Stimulated activated CD8-positive, alpha-beta memory T cell treated with anti-CD3 and anti-CD28 coated beads, Interleukin-4, amount 100 ng/mL, for 1 hour (primary cell): ENCODE measurements at places on chromosomes 2 and 18.

GRCh38 chr18:35121038-35121437 is 79.8 kb downstream of the MAPRE2 start:
- no peak for DNase-seq

- DNase-seq = no peak
Observed at GRCh38 chr2:85468704-85469349, 50.3 kb downstream of the SH2D6 start.

- DNase-seq = no peak
Observed at GRCh38 chr2:160377204-160377995, 116.2 kb downstream of the RBMS1 start.

- no peak for DNase-seq
Observed at GRCh38 chr18:77042583-77042982, 90.0 kb downstream of the MBP start.

DNA sequence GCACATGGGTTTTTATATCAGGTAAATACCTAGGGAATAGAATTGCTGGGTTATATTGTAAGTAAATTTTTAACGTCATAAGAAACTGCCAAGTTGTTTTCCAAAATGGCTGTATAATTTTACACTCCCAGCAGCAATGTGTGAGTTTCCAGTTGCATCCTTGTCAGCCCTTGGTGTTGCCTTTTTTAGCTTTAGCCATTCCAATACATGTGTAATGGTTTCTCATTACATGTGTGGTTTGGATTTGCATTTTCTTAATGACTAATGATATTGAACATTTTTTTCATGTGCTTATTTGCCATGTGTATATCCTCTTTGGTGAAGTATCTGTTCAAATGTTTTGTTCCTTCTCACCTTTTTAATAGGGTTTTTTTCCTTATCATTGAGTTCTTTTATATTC is 70.8 kb downstream of the ABI2 start:
- no peak for DNase-seq

DNA sequence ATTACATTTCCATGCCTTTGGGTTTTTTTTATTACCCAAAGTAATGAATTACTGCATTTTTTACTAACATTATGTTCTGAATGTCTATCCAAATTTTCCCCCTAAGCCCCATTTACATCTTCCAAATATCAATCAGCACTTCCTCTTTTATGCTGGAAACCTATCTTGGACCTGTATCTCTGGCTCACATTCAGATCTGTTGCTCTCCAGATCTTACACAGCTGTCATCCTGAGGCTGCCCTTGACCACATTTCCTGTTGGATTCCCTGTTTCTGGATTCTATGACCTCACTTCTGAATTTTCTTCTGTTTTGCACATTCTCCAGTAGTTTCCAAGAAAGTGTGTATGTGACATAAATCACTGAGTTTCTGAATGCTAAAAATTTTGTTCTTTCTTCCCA is 146.7 kb downstream of the PDE1A start:
- DNase-seq = no peak

DNA sequence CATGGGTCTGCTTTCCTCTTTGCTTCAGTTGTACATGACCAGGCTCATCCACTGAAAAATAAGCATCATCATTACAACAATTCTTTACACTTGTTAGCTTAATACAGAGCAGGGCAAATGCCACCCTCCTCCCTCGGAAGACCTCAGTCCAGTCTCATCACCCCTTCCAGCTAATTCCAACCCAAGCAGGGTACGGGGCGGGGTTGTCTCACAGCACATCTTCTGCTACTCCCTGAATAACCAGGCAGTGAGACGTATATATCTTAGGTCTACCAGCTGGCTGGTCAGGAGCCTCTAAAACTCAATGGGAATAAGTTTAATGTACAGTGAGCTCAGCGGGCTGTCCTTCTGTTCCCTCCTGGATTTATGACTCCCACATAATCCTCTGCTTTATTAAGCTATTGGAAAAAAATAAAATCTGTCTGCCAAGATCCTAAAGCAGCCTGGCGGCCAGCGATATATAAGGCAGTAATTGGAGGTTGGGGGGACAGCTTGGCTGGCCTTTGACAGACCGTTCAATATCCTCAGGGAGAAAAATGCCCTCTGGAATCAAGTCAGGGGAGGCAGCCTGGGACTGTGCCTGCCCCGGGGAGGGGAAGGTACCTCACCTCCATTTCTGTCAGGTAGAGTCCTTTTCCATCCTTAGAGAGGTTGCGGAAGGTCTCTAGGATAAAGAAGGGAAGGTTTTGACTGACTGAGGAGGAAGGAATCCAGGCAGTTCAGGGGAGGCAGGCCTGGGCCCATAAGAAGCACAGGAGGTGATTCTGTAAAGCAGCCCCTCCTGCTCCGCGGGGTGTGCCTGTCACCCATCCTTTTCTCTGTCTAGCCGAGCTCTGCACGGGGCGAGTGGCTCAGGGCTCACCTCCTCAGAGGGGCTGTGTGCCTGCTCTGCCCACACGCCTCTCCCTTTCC is 76.3 kb downstream of the CAPN13 start:
- DNase-seq = no peak
